M059J (cell line): ENCODE measurements at places on chromosomes 2 and 18. TPM values are rescaled to one million over a fixed set of nuclear protein-coding genes. Genes with fewer than 3 reads are reported as not detected.

AQP4 gene
- not detected in 2 replicates for total RNA-seq

LRRTM4 gene
- 0.07 TPM in 1 of 2 replicates, not detected in the other for total RNA-seq

- DNase-seq, result no peak
These were observed 374.7 kb downstream of the TRIB2 start for GRCh38 chr2:13091455-13091854.

- DNase-seq, result no peak
These were observed 28.0 kb downstream of the CD28 start for GRCh38 chr2:203734276-203734983.

DNA sequence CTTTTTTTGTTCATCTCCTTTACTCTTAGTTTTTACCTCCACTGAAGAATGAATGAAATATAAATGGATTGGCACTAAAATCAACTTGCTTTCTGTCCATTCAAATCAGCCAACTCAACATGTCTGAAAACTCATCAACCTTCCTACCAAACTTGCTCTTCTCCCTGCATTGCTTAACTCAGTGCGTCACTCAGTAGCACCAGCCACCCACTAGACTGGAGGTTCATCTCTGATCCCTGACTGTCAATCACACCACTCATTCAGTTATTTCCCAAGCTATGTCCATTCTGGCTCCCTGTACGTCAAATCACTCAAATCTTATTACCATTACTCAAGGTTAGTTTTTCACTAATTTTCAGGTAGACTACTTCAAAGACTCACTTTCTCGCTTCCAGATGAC is 75.2 kb upstream of the RBMS1 start:
- no peak for DNase-seq
